Activated B cell treated with CpG ODN at 0.5 μM for 24 hours (primary cell): ENCODE measurements at places on chromosomes 13 and 19.

DNA sequence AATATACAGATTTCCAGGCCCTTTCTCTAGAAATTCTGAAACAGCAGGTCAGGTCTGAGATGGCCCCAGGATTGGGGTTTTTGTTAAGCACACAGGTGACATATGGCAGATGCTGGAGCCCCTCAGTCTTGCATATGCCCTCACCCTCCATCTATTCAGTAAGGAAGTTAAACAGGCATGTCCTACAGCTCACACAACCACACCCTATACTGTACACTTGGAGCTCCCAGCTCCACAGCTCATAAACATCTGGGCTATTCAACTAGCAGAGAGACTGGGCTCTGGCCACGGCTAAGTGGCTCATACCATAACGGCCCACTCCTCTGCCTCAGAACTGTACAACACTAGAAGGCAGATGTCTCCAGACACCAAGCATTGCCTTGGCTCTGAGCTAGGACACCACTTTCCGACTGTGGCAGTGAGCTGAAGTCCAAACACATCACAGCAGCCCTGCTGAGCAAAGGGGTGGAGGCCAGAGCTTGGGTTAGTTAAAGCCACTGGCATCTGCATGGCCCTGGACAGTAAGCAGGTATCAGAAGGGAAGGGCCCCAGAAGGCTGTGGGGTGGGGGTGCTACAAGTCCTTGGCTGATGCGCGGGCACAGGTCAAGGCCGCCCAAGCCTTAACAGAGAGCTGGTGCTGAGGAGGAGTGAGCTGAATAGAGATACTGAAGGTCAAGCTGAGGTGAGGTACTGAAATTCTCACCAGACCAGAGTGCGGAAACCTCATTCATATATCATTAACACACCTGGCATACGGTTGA, 79.1 kb downstream of the ABCC4 start:
- no peak for DNase-seq

GRCh38 chr19:17794412-17794730, 567 bp upstream of the B3GNT3 start:
- DNase-seq, result no peak

DNA sequence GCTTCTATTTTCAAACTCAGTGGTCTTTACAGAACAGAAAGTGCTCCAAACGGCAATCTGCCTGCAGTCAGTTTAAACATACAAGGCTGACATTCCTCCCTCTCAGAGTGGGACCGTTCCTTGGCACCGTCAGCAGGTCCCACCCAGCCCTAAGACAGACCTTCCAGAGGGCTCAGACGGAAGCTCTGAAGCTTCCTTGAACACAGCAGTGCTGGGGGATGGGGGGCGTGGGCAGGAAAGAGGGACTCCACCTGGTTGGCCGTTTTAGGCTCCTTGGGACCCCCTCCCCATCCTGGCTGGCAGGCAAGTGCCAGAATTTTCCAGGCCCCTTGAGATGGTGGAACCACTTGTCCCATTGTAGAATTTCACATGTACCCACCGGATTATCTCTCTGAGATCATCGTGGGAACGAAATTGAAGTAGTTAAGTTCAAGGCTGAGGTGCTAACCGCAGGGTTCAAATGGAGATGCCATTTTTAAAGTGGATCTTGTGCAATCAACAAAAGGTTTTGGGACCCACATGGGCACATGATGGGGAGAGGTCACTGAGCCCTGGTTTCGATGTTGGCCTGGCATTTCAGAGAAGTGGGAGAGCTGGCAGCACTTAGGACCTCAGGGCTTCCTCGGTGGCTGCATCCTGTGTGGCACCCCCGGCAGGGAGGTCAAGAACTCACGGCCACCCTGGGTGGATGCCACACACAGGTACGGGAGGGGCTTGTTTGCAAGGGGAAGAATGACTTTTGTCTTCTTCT, 46.2 kb downstream of the KLF2 start:
- no peak for DNase-seq

GRCh38 chr13:48994706-48995105, 19.0 kb downstream of the FNDC3A start:
- DNase-seq, result no peak

- no peak for DNase-seq
These were observed at the start of gene CCDC8 for GRCh38 chr19:46413262-46414031. TSS of gene CCDC8 (minus strand) at chr19:46413564. CDS start at chr19:46412810, 754 bp downstream.

- DNase-seq, result no peak
These were observed 31.5 kb upstream of the IRS2 start for GRCh38 chr13:109817591-109818535.

DNA sequence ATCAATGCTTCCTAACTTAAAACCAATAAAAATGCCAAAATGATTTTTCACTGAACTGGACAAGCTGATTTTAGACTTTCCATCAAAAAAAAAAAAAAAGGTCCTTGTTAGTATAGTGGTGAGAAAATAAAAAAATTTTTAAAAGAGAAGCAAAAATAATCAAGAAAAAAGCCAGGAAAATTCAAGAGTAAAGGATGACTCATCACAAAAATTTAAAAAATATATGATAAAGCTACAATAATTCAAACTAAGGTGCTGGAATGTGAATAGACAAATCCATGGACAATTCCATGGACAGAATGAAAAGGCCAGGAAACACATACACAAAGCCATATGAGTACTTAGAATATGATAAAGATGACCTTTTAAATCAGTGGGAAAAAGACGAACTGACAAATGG, 26.1 kb downstream of the ALG5 start:
- DNase-seq, result no peak

- no peak for DNase-seq
These were observed 2.1 kb upstream of the PTPRS start for GRCh38 chr19:5342573-5343201.

- no peak for DNase-seq
These were observed 28.4 kb downstream of the PSG1 start for GRCh38 chr19:42850981-42851717.

DNA sequence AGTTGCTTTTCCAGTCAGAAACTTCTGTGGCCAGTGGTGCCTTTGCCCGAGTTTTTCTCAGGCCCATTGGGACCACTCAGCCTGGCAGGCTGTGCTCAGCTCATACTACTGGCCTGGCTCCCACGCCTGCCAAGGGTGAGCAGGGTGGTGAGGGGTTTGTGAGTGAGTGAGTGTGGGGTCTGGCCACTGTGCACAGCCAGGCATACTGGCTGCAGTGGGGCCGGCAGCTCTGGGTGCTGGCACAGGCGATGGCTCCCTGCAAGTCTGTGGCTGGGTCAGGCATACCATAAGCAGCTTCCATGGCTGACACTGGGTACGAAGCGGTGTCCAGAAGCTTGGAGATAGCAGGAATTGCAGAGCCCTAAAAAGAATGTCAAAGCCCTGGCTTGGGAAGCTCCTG, 161.0 kb downstream of the SLITRK6 start:
- no peak for DNase-seq

GRCh38 chr19:28537079-28537478, 675.9 kb downstream of the UQCRFS1 start:
- no peak for DNase-seq

DNA sequence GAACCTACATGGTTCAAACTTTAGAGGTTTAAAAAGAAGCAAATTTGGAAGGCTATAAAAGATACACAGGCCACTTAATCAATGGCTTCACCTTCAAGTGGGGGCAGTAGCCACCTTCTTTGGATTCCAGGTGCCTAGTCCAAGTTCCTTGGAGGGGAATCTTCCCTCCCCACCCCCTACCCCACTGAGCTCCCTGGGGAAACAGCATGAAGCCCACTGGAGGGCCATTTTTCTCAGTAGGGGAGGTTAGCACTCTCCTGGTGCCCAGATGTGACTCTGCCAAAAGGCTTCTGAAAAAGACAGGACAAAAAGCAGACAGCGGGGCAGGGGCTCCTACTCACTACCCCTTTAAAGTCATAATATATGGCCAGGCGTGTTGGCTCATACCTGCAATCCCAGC, 93.9 kb downstream of the KCTD15 start:
- no peak for DNase-seq

DNA sequence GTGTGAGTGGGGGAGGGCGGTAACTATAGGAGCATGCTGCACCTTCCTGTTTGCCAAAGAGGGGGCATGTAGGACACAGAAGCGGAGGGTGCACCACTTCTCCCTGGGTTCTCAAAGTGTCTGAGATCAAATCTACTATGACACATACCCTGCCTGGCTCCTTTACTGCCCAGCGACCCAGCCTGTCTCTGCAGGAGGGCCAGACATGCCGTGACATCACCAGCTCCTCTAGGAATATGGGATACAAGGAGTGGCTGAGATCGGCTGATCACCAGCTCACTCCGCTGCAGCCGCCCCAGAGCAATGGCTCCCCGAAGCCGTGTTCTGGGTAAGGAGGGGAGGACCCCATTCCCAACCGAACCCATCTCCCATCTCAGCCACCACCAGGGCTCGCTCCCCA, 16.4 kb upstream of the IGFL1 start:
- DNase-seq, result no peak

DNA sequence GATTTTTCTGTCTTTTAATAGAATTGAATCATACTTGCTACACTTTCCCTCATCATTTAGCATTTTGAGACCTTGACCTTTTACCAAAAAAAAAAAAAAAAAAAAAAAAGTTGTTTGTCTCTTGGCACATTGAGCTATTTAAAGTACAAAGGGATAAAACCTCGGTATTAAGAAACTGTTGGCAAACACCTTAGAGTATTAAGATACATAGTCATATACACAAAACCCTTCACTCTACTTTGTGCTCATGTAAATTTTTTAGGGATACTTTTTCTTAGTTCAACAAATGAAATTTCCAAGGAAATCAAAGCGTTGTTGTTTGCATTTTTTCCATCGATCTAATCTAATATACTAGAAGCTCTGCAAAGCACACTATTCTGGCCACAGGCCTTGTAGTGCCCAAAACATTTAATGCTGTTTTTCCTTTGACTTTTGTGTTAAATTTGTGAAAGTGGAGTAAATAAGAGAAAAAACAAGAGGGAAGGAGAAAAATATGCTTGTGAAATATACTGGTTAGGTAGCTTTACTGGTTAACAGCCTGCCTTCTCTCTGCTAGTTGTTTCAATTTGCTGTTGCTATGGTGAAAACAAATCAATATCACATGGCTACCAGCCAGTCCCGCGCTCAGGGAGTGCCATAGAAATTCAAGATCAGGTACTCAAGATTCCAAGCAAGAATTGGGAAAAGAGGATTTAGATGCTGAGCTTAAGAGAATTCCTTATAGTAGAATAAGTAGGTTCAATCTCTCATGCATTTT, 2.6 kb downstream of the MBNL2 start:
- DNase-seq, result no peak

GRCh38 chr19:13085666-13086065, 17.0 kb downstream of the LYL1 start:
- no peak for DNase-seq

DNA sequence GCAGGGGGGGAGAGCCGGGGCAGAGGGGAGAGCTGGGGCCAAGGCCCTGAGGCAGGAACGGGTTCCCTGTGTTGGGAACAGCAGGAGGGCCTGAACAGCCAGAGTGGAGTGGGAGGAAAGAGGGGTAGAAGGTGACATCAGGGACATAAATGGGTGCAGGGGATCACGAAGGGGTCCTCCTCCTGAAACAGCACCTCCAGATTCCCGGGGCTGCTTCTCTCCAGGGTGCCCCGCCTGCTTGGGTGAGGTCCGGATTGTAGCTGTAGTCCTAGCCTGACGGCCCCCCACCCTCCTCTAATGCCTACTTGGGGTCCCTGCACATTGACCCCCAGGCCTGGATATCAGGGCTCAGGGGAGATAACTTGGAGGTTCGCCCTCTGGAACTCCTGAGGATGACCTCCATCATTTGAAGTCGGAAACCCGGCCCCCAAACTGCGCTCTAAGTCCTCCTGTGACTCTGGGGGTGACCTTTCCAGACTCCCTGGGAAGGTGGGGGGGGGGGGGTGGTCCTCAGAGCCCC, 473 bp upstream of the SCN1B start:
- DNase-seq, result no peak

GRCh38 chr13:74825152-74825937, 656.6 kb downstream of the TBC1D4 start:
- DNase-seq, result no peak

GRCh38 chr13:106083620-106084350, 451.7 kb downstream of the EFNB2 start:
- DNase-seq, result no peak

GRCh38 chr19:30711296-30711695, 339.1 kb downstream of the ZNF536 start:
- DNase-seq, result no peak

DNA sequence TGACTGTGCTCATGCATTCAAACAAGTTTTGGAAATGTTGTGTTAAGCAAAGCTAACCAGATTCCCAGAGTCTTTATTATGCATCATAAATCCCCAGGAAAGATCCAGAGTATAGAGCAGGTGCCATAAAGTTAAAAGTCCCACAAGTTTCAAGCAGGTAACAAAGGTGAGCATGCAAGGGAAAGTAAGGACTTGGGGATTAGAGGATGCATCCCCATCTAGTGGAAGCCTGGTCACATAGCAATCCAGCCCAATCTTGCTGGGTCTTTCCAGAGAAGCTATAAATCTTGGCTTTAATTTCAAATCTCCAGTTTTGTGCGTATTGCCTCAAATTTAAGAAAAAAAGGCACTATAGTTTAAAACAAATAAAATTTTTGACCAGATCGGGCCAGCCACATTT, 72.7 kb downstream of the ZNF254 start:
- no peak for DNase-seq

DNA sequence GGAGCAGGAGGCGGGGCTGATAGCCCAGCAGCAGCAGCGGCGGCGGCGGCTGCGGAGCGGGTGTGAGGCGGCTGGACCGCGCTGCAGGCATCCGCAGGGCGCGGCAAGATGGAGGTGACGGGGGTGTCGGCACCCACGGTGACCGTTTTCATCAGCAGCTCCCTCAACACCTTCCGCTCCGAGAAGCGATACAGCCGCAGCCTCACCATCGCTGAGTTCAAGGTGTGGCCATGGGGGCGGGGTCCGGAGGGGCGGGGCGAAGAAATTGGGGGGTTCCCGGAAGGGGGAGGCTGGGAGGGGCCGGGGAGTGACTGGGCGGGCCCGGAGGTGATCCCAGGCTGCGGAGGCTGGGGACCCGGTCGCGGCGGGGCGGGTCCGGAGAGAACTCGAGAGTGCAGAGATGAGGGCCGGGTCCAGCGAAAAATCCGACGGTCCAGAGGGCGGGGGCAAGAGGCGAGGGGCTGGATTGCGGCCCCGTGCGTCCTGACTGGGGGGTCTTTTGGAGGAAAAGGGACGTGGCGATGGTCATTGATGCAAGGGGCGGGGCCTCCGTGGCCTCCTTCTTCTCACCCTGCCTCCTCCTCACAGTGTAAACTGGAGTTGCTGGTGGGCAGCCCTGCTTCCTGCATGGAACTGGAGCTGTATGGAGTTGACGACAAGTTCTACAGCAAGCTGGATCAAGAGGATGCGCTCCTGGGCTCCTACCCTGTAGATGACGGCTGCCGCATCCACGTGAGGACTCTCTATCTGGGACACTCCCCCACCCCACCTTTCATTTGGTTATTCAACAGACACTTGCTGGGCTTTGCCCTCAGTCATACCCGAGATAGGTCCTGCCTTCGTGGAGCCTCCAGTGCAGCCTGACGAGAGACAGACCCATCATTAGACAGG, at the start of gene TBCB:
TBCB (plus strand) TSS at position 16 of the 891 bp plus-strand sequence; CDS start at position 109, 93 bp downstream.
- DNase-seq, result no peak

GRCh38 chr13:42110410-42111155, 62.1 kb downstream of the DGKH start:
- no peak for DNase-seq
